ENCODE measurements at places on chromosomes 5 and 9.

- DNase-seq = no peak
These were observed 23.8 kb upstream of the ALDH1B1 start for GRCh38 chr9:38368731-38369130.

GRCh38 chr9:129172816-129173215 is 5.2 kb downstream of the IER5L start:
- no peak for DNase-seq

GRCh38 chr5:17024686-17025180 is 88.6 kb upstream of the MYO10 start:
- DNase-seq = no peak

- no peak for DNase-seq
These were observed 311.2 kb upstream of the PIK3R1 start for GRCh38 chr5:67904366-67904765.

DNA sequence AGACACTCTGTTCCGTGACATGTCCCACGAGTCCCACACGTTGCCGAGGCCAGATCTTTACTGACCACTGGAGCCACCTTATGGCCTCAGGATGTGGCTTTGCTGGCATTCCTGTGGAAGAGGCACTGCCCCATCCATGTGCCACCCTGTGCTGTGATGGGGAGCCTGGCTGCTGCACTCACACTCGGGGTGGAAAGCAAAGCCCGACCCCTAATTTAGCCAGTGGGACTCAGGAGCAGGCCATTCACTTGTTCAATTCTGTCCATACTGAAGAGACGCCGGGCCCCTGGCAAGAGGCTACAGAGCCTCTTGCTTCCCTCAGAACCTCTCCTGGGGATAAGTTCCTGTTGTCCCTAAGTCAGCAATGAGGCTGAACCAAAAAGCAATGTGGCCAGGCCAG is 18.6 kb upstream of the CEP72 start:
- DNase-seq = no peak

GRCh38 chr9:131927091-131927490 is 152.6 kb downstream of the MED27 start:
- DNase-seq = no peak

DNA sequence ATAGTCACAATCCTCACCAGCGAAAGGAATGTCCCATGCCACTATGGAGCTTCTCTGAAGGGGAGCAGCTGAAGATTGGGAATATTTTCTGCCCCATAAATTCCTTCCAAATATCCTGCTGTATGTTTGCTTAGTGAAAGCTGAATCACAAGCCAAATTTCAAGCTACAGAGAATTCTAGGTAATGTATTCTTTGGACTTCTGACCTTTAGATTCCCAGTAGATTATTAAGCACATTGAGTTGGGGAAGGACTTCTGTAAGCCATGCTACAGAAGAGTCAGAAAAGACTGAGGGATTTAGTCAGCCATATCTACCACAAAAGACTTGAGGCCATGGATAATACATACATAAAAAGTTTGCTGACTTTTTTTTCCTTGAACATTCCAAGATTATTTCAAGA is 1342.0 kb upstream of the NUDT12 start:
- no peak for DNase-seq

DNA sequence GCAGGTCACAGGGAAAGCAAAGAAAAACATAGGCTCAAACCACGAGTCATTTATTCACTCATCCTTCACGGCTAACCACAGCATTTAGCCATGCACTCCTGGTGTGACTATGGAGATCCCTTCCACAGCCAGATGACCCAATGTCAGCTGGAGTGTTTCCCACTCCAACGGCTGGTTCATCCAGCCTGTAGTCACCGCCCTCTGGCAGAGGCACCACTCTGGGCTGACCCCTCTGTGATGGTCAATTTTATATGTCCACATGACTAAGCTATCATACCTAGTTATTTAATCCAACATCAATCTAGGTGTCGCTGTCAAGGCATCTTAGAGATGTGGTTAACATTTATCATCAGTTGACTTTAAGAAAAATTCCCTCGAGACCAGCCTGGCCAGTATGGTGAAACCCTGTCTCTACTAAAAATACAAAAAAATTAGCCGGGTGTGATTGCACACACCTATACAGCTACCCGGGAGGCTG is 9.5 kb upstream of the PHF19 start:
- DNase-seq = no peak
